Skin of body (tissue), 3 donors: ENCODE measurements at places on chromosomes 5 and 9.

DNA sequence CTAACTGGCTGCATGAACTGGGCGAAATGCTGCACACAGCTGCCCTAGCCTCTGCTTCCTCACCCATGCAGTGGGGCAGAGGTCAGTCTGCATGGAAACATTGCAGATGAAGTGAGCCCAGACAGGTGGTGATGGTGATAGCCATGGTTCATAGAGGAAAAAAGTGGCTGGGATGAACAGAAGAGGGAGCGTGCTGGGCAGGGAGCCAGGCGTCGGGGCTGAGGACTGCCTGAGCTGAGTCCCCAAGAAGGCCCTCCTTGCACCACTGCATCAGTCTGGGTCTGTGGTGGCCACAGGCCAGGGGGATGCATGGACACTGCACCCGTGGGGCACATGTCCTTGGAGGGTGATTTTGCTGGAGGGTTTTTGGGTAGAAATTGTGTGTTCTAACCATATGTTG lies 80.5 kb downstream of the AMBP start:
- DNase-seq = no peak

GRCh38 chr9:114156657-114157421 lies 1.5 kb downstream of the COL27A1 start:
- peak; percentile 78 for DNase-seq

DNA sequence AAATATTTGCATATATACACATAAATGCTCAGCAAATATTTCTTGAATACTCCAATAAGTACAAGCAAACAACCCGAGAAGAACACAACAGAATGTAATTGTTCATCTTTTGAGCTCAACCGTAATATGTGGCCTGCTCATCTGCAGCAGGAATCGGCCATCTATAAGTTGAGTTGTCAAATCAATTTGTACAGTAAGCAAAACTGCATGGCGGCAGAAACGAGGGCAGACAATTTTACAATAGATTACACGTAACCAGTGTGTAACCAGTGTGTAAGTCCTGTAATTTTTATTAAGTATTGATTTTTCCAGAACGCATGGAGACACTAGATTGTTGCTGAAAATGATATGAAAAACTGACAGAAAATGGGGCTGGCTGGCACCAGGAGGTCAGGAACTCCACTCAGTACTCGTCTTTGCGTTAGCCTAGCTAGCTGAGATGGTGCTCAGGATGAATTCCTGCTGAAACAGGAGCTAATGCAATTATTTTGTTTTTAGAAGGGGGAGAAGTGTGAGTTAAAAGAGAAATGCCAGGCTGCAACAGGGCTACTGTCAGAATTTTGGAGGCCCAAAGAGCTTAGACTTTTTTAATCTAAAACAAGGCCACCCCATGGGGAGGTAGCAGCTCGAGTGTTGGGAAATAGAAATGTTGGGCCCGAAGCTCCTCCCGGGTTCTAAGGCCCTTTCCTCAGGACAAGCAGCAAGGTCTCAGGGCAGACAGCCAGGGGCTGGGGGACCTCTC lies 682 bp downstream of the DHX29 start:
- peak; percentile 68 for DNase-seq

DNA sequence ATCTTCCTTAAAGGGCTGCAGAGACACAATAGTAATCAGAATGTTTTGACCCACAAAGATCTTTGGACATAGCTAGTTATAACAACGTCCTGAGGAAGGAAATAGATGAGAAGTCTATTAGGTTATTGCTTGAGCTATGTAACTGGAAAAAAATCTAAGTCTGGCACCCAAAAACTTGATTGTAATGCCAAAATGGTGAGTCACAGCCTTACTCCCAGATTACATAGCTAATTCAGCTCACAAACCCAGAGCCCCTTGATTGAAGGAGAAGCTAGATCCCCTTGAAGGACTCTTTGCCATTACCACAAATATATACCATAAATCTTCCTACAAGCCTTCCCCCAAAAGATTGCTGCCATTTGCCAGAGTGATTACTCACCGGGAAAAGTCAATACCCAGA lies 341.8 kb upstream of the KIF2A start:
- DNase-seq = no peak

GRCh38 chr5:107616213-107616612 lies 54.5 kb downstream of the EFNA5 start:
- no peak for DNase-seq

DNA sequence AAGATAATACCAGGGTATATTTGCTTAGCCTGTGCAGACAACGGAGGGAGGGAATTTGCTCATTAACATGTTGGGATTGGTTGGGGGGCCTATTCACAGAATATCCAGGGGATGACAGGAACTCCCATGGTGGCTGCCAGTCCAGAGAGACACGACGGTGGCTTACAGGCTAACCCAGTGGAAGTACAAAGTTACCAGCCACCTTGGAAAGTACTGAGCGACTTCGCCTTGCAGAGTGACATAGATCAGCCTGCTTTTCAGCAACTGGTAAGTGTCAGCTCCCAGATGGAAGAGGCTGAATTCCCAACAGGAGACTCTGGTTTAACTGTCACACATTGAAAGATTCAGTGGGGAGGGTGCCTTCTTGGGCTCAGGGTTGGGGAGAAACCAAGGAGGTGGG lies 7.9 kb downstream of the ISL1 start:
- no peak for DNase-seq

DNA sequence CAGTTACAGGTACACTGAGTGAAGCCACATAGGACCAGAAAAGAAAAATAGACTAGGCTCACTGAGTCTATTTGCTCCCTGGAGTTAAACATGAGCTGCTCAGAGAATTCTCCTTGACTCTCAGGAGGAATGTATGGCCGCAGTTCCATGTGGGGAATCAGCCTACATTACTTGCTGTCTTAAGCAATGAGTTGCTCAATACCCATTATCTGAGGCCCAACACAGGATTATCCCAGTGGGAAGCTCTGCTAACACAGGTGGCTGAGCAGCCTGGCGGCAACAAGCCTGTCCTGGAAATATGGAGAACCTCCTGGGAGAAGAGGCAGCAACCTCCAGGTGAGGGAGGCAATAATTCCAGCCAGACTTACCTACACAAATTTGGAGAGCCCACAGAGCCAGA lies 177.5 kb upstream of the NREP start:
- no peak for DNase-seq

DNA sequence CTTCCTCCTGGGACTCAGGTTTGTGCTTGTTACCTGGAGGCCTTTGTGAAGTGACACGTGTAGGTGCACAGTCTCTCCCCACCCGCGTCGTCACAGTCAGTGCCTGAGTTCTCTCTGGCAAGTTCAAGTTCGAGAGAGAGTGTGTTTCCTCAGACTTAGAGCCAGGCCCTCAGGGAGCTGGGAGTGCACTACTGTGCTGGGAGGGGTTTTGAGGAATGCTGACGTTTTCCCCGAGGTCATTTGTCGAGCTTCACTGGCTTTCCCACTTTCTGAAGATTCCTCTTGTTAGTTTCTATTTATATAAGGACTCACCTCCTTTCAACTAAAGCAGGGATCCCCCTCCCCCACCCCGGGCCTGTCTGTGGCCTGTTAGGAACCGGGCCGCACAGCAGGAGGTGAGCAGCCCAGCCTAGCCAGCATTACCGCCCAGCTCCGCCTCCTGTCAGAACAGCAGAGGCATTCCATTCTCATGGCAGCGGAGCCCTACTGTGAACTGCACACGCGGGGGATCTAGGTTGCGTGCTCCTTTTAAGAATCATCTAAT lies 209.2 kb downstream of the DIRAS2 start:
- peak; percentile 1 for DNase-seq

DNA sequence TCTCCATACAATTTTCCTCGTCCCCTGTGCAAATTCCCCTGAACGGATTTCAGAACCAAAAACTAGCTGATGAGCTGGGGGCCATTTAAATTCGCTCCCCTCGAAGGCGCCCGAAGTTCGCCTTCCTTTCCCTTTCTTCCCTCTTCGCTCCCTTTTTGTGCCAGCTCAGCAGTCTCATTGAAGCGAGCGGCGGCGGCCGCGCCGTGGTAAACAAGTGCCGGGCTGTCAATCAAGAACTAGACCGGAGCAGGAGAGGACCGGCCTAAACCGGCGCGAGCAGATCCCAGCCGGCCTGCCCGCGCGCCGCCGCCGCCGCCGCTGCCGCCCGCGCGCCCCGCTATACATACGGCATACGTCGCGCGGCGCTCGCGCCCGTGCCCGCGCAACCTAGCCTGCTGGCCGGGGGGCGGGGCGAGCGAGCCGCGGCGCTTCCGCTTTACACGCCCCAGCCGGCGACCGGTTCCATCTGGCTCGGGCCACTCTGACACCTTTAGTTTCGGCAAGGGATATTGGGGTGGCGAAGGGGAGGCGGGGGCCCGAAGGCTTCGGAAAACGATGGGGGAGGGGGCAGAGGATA lies 3.1 kb downstream of the ARRDC3 start:
- peak; percentile 92 for DNase-seq

DNA sequence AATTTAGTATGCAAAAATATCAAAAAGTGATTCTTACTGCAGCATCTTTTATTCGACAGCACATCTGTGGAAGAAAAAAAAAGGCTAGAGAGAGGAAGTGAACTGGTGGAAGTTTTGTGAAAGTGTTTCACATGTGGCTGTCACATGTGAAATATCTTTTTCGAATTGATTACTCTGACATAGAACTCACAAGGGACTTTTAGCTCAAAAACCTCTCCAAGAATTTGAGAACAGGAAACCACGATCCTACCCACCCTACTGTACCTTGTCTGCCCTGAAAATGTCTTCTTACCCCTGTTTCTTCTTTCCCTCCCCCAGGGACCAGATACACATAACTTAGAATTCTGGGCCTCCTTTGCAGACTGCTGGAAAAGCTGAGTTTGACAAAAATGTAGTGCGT lies 106.5 kb upstream of the PRRC1 start:
- DNase-seq = peak; percentile 83

DNA sequence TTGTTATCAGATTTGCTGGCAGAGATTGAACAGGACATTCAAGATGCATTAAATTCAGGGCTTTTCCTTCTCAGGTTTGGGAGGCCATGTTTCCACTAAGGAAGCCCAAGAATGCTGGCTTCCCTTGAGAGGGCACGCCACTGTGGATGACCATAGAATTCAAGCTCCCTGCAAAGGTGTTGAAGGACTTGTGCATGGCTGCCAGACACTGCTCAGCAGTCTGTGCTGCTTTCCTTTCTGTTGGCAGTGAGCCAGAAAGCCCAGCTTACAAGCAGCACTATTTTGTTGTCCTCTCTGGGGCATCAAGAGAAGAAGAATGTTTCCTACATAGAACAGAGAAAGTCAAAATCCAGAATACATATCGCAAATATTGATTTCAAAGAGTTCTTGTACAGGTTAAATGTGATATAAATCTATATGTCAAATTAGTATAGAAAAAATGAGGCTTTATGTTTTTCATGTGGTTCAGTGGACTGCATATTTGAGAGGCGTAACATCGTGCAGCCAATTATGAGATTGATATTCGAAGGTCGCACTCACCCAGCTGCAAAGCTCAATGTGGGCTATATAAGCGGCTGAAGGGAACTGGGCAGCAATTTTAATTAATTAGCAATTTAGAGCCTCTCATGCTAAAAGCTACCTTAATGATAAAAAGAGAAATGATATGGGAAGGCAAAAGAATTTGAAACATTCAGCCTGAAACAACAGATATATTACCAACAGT lies 103.1 kb upstream of the ISL1 start:
- no peak for DNase-seq

DNA sequence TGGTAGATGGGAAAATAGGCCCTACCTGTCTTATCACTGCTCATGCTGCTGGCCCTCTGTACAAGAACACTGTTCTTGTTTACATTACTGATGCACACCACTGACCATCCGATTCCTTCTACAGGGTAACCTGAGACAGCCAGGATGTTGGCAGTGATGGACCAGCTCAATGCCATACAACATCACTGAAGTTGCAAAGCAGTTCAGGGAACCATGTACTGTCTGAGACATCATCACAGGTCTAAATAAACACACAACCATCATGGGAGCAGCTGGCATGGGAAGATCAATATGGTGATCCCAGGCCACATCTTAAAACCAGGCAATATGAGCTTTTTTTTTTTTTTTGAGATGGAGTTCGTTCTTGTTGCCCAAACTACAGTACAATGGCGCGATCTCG lies 59.0 kb downstream of the IARS1 start:
- DNase-seq = no peak

GRCh38 chr9:129163753-129164152 lies 14.3 kb downstream of the IER5L start:
- no peak for DNase-seq

GRCh38 chr5:101458587-101458986 lies 555.5 kb upstream of the ST8SIA4 start:
- DNase-seq = no peak

DNA sequence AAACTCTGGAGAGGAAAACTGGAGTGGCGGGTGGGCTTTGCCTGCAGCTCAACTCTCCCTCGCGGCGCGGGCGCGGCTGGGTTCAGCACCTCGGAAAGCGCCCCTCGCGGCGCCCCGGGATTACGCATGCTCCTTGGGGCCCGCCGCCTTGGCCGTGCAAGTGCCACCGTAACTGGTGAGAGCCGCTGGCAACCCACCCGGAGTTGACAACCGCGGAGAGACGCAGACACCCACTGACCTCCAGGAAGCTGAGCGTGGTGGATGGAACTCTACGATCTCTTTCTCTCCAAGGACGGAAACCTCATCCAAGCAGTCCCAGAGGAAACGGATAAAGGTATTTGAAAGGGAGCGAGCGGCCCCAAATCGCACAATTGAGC lies 194 bp upstream of the RXFP3 start:
- peak; percentile 18 for DNase-seq

DNA sequence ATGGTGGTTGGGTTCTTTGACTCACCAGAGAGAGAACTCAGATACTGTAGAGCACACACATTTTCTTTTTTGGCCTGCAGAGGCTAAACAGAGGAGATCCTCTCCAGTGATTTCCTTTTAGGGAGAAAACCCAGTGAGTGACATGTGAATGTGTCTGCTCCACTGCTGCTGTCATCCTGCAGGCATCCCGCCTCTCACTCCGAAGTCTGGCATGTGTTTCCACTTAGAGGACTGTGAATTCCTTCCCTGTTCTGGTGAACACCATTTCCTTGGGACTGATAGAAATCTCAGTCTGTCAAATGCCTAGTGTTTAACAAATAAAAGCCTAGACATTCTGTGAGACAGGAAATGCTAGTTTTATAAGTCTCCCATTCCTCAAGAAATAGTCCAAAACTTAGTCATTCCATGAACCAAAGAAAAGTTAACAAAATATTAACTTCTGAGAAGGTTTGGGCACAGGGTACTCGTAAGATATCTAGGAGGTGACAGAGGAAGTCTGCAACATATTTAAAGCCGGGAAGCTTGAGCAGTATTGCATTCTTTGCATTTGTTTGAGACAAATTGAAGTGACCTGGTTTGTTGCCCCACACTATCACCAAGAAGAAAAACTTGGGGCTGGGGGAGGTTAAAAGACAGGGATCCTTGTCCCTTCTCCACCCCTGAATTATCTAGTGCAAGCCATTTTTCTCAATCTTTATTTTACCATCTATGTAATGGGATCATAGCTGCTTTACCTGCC lies 74.9 kb upstream of the NIPAL4 start:
- DNase-seq = peak; percentile 98
